ENCODE measurements at places on chromosomes 13 and 19.
A peak's percentile ranks its signal among the peaks of the same experiment; 100 is the strongest.

GRCh38 chr19:51380379-51380778 is 7.4 kb downstream of the LIM2 start:
- no peak for DNase-seq

DNA sequence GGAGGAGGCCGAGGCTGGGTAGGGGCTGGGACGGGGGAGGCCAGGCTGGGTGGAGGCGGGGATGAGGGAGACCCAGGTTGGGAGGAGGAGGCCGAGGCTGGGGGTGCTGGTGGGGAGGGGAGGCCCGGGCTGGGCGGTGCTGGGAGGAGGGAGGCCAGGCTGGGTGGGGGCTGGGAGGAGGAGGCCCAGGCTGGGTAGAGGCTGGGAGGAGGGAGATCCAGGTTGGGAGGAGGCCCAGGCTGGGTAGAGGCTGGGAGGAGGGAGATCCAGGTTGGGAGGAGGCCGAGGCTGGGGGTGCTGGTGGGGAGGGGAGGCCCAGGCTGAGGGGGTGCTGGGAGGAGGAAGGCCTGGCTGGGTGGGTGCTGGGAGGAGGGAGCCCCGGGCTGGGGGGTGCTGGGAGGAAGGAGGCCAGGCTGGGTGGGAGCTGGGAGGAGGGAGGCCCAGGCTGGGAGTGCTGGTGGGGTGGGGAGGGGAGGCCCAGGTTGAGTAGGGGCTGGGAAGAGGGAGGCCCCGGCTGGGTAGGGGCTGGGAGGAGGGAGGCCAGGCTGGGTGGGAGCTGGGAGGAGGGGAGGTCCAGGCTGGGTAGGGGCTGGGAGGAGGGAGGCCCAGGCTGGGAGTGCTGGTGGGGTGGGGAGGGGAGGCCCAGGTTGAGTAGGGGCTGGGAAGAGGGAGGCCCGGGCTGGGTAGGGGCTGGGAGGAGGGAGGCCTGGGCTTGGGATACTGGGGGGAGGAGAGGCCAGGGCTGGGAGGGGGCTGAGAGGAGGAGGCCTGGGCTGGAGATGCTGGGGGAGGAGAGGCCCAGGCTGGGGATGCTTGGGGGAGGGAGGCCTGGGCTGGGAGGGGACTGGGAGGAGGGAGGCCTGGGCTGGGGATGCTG is 10.7 kb downstream of the TPGS1 start:
- DNase-seq: no peak

DNA sequence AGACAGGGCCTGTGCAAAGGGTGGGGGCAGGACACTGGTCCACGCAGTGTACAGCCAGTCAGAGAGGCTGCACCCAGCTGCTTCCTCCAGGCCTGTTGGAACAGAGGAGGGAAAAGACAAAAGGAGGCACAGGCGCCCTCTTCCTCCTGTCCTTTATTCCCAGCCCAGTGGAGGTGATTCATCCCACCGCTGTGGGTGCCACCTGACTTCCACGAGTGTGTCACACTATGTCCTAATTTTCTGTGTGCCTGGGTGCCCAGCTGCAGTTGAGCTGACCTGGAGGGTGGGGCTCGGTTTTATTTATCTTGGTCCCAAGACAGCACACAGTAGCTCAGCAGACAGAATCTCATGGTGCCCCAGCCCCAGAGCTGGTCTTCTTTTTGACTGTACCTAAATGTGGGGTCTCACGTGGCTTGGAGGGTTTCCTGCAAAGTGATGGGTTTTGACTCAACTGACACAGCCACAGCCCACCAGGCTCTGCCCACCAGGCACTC is 9.0 kb downstream of the EPS15L1 start:
- DNase-seq: no peak

GRCh38 chr13:41231786-41232185 is 31.6 kb downstream of the MTRF1 start:
- no peak for DNase-seq

GRCh38 chr19:17996826-17997316 is 11.1 kb upstream of the ARRDC2 start:
- DNase-seq: peak; percentile 62

GRCh38 chr13:109610517-109610916 is 175.9 kb downstream of the IRS2 start:
- DNase-seq: peak; percentile 8
